D341Med (cell line): ENCODE measurements at places on chromosomes 1 and 21.
A peak's percentile ranks its signal among the peaks of the same experiment; 100 is the strongest.

- no peak for DNase-seq
These were observed 9.9 kb upstream of the ABCD3 start for GRCh38 chr1:94408104-94408830.

DNA sequence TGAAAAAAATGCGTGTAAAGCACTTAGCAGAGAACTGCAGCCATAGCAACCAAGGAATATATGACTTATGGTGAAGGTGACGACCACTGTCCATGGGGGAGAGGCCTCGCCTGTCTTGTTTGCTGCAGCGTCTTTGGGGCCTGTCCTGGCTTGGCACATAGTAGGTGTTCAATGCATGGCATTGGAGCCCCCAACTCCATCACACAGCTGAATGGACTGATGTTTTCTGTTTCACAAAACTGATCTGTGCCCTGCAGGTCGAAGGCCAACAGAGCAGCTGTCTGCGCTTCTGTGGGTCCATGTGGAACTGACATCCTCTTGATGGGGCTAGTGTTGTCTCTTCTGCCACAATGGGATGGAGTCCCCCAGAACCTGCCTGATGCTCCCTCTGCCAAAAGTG is 296.0 kb downstream of the PTPRU start:
- DNase-seq: no peak

DNA sequence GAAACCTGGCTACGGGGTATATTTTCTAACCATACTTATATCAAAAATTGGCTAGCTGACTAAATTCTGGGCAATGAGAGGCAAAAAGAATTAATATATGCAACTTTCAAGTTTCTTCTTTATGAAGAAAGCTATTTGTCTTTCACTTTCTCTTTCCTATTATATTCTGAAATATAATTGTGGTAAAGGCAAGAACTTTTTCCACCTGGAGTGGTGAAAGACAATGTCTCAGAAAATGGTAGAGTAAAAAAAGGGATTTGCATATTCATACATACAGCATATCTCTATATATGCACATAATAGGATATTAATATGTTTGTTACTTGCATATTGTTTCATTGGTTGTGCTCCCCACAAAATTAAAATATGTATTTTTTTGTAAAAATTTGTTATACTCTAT is 793.8 kb downstream of the PLA2G4A start:
- DNase-seq: no peak

DNA sequence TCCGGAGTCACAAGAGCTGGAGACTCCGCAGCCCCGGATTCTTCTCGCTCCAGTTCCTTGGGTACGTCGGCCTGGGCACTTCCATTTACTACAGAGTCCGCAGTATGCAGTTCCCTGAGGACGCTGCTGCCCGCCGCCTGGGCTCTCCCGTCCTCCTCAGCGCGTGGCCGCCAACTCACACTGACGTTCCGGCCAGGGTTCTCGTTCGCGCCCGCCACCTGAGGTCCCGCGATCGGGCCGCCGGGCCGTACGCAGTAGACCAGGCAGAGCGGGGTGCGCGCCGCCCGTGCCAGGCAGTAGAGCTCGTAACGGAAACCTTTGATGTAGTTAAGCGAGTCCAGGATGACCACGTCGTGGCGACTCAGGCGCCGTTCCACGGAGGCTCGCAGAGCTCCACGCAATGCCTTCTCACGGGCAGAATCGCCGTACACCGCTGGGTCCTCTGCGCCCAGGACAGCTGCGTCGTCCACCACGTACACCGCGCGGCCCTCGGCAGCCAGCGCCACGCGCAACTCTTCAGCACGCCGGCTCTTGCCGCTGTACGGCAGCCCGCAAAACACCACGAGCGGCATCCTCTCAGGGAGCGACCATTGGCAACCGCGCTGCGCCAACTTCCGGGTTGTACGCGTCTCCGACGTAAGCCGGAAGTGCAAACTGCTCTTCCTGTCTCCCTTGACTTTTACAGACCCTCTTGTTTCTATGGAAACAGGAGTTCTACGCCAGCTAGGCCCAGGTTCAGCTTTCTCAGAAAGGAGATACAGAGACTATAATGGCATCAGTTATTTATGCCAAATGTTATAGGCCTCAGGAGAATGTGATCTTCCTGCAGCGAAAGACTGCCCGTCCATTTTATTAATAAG is at the start of gene KTI12:
KTI12 (minus strand) TSS at position 621 of the 860 bp plus-strand sequence; CDS start at position 572, 49 bp downstream.
- DNase-seq: peak; percentile 87
